Amygdala (tissue), 56 donors: ENCODE measurements at places on chromosomes 3 and 15.
A peak's percentile ranks its signal among the peaks of the same experiment; 100 is the strongest.

- no peak for DNase-seq
Observed at GRCh38 chr3:89452066-89452465, 344.6 kb downstream of the EPHA3 start.

GRCh38 chr15:76169911-76170800, 110.4 kb downstream of the TMEM266 start:
- DNase-seq = no peak

DNA sequence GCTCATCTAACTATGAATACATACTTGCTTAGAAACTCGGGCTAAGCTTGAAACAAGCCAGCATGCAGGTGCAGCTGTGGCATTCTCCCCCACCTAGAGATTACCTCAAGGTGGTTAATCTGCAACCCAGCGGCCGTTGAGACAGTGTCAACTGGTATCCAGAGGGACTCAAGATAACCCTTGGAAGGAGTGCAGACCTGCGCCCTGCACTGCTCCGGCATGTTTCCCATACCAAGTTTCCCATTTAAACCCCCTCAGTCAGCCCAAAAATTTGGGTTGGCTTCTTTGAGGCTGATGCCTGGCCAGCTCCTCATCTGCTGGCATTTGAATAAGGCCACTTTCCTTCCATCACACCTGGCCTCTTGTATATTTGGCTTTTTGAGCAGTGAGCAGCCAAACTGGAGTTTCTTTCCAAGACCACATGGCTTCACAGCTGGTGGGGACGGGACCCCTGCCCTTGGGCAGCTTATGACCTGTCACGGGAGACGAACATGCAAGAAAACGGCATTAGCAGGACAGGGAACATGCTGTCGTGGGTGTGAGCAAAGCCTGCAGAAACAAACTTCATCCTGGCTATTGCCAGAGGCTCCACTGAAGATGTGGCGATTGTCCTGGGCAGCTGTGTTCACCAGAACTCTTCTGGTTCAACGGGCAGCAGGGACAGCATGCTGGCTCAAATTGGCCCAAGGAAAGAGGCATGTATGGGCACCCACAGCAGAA, 98.2 kb downstream of the PLXNA1 start:
- no peak for DNase-seq

- DNase-seq = no peak
Observed at GRCh38 chr15:38795471-38796245, 231.0 kb upstream of the RASGRP1 start.

DNA sequence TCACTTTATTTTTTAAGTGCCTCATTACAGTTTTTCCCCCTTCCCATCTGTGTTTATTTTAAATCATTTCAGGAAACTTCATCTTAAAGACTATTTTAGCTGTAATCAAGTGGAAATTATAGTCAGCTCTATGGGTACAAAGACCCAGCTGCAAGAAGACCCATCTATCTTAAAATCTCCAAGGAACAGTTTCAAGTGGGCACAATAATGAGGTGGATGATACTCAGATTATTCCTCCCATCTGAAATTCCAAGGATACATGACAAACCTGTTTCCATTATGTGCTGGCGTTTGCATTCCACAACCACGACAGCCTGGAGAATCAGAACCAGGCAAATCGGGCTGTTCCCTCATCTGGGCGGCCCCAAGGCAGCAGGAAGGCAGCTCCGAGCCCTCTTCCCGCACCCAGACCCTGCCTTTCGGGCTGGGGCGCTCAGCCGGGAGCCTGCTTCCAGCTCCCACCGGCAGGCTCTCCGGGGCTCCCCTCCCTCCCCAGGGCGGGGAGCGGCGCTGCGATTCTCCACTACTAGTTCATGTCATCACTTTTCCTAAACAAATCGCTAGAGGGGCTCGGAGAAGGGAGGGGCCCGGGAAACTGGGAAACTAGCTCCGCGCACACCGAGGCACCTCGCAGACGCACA, at the start of gene MGLL:
MGLL (minus strand) TSS at position 475 of the 641 bp plus-strand sequence; CDS start at position 278, 197 bp downstream.
- DNase-seq = no peak

GRCh38 chr3:169771497-169772304, 1.5 kb upstream of the MYNN start:
- DNase-seq = peak; percentile 14

DNA sequence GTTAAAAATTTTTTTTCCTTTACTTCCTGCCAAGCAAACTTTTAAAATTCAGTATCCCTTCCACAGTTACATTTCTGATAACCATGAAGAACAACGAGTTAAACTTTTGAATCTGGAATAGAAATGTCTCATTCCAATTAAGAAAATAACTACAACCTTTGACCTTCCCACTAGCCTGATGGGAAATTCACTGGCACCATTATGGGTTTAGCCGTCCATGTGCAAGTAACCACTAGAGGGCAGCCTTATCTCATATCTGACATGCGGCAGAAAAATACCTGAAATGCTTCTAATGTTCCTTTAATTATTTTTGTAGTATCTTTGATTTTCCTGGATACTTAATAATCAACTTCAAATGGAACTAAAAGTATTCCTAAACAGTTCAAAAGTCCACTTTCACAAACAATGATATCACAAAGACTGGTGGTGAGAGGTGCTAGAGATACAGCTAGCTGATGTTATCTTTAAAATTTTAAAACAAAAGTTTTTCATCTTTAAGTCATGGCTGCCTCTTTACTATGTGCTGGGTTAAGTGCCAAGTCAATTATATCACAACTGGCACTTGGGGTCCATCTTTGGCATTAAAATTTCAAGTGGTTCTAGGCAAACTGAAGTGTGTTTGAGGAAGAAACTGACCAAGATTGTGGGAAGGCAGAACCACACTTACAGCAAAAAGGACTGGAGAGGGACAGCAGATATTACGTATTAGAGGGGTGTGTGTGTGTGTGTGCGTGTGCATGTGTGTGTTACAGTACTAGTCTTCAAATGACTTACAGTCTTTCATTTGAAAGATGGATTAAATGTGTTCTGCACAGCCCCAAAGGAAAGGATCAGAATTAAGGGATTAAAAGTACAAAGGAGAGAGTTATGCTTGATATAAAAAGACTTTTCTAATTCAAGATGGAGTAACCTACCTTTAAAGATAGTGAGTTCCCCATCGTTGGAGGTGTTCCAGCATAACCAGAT, 107.1 kb upstream of the ICE2 start:
- DNase-seq = no peak

GRCh38 chr15:91599261-91599660, 254.2 kb upstream of the SLCO3A1 start:
- no peak for DNase-seq

DNA sequence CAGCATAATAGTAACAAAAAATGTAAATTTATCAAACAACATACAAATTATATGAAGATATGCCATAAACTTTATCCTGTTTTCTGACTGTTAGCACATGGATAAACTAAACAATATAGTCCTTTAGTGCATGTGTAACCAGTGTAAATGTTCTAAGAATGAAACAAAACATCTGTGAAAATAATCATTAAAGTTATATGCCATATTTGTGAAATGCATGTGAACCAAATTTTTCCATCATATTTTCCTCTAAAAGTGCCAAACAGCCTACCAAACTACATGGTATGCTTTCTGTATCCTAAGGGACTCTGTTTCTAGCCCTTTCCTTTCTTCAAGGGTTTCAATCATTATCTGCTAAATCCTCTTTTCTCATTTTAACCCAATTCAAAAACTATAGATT, 23.9 kb upstream of the RSL24D1 start:
- no peak for DNase-seq

DNA sequence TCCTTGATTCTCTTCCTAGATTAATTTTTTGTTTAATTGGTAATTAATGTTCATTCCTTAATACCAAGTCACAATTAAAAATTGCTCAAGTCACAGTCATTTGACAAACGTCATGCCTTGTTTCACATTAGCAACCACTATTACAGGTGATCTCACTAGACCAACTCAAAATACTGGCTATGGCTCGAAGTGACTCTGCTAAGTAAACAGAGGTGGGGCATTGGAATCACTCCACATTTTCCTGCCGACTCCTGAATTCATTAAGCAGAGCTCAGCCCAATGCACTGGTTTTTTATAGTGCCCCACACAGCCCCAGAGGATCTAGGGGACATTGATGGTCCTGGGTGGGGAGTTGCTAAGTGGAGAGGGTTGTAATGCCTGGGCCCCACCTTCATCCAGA, 201.2 kb upstream of the NSMCE3 start:
- DNase-seq = no peak

DNA sequence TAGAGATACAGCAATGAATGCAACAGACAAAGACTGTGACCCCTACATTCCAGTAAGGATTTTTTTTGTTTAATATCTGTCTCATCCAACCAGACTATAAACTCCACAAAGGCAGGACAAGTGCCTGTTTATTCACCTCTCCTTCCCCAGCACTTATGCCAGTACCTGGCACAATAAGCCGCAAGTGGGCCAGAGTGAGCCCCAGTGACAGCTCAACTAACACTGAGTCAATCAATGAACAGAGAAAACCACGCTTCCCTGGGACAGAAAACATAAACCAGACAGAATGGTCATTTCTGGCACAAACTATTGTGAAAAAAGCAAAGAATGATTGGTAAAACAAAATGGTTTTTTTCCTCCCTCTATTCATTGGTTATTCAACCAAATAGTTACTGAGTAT, 52.2 kb downstream of the RYK start:
- no peak for DNase-seq

GRCh38 chr3:144018776-144019175, 47.2 kb downstream of the DIPK2A start:
- DNase-seq = no peak

DNA sequence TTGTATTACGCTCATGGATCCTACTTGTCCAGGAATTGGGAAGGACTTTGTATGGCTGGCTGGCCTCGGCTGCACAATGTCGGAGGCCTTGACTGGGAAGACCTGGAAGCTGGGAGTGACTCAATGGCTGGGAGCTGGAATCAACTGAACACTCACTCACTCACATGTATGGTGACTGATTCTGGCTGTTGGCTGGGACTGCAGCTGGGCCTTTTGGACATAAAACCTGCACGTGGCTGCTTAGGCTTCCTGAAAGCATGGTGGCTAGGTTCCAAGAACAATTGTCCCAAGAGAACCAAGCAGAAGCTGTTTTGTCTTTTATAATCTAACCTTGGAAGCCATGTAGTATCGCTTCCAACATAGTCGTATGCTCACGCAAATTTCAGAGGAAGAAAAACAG, 38.0 kb upstream of the CMTM8 start:
- DNase-seq = no peak

DNA sequence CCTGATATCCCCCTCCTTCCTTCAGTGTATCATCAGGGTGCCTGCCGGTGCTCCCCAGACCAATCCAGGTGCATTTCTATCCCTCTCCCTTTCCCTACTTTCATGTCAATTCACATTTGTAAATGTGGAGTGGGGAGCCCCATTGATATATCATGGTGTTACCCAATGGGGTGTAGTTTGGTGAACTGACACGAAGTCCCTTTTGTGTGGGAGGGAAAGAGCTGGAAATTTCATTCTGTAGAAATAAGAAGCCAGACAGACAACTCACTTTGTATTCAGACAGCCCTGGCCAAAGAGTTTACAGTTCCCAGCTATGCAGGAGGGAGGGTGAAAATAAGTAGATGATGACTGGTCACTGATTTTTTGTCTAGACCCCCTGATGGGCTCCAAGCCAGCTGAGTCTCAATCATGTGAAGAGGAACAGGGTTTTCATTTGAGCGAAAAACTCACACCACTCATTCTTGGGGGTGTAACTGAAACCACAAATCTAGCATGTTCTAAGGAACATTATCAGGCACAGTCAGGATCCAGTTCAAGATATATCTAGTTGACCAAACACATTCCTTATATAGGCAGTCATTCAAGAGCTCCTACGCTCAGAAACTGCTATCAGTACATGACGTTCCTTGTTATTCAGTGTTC, 58.9 kb downstream of the LMCD1 start:
- no peak for DNase-seq

DNA sequence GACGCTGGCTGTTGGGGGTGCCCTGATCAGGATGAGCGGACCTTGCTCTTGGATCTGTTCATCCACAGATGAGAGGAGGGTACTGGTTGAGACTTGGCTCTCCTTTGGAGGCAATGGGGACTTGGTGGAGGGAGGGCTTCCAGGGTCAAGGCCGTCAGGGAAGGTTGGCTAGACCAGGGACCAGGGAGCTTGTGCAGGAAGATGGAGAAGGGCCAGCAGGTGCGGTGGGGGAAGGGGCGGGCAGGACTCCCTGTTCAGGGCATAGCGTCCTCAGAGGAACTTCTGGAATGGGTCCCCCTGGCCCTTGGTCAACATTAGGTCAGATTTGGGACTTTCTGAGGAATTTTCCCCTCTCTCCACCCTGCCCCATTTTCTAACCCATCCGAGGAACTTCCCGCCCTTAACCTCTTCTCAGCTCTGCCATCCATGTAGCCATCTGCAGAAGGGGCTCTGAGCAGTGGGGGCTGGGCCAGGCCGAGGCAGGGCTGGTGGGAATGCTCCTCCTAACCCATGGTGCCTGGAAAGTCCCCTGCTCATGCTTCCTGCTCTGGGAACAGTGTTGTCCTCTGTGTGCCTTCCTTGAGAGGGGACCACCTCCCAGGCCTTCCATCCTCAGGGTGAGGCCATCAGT, 11.5 kb downstream of the SNX33 start:
- no peak for DNase-seq

GRCh38 chr15:72368899-72369298, 6.9 kb downstream of the HEXA start:
- DNase-seq = no peak

DNA sequence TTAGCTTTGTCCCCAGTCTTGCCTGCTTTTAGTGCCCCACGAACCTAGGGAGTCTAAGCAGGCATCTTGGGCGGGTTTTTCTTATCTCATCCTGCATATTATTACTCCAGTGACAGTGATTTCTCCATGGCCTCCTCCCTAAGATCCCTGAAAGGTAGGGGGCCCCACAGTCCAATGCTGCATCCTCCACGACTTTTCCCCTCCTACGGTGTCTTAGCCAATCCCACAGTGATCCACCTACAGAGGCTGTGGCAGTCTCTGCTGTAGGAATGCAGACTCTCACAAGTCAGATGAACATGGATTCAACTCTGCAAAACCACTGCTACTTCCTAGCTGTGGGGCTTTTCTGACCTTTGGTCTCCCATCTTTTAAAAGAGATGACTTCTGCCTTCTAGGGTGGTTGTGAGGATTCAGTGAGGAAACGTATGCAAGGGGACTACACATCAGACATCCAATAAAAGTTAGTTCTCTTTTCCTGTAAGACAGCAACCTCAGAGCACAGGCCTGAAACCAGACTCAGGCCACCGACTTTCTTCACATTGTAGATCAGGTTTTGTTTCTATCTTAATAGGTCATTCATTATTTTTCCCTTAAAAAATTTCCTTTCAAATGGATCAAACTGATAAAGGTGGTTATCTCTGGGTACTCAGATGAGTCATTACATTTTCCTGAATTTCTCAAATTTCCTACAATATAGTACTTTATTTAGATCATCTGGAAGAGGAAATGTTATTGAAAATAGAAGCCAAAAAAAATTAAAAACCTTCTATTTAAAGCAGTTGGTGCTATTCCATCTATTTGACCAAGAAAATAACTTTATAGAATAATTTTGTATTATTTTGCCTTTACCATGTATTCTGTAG, 23.2 kb downstream of the ILDR1 start:
- DNase-seq = no peak
